Activated effector memory CD4-positive, alpha-beta T cell treated with anti-CD3 and anti-CD28 coated beads, Interleukin-2, amount 50 U/mL, for 16 hours (primary cell): ENCODE measurements at places on chromosomes 4 and X.
A peak's percentile ranks its signal among the peaks of the same experiment; 100 is the strongest.

GRCh38 chr4:143358923-143359643 lies 22.4 kb downstream of the GAB1 start:
- DNase-seq = peak; percentile 65

DNA sequence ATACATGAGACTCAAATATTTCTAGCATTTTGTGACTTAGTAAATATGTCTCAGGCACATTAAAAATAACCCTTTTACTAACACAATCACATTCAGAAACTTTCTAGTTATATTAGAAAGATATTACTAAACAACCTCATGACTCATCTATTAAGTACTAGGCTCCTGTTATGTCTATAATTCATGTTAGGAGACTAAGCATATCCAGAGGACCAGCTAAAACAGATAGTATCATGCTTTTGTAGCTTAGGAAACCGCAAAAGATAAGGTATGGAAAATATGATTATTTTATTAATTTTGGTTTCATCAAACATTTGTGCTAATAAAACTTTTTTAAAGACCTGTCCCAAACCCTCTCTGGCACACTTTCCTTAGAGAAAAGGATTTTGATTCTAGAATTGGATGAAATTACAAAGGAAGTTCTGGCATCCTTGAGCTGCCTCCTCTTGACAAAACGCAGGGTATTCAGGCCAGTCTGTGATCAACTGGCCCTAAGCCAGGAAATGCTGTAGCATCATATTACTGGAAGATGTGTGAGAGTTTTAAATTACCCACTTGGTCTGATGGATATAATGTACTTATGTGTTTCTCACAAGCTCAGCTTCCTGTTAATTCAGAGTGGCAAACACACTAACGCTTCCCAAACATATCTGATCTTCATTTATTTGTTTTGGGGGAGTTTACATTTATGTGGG lies 60.4 kb downstream of the NRK start:
- no peak for DNase-seq

DNA sequence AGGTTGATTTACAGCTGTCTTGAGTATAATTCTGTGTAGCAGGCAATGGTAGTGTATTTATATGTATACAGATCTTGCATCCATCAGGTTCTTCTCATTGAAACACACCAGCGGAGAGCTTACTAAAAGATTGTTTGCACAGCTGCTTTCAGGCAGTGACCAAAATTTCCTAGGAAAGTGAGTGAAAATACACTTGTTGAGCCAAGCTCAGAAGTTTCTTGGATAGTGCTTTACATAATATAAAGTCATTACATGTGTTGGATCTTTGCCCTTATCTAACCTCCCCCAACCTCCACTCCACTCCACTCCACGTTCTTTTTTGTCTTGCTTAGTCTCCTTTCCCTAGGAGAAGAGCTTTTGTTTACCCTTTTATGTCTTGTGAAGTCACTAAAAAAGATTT lies 34.1 kb downstream of the CNKSR2 start:
- no peak for DNase-seq

- DNase-seq = no peak
Measured at GRCh38 chr4:149884046-149884445, 68.4 kb upstream of the IQCM start.

GRCh38 chr4:177489471-177490246 lies 47.4 kb upstream of the AGA start:
- no peak for DNase-seq

GRCh38 chrX:104195489-104196084 lies 29.3 kb downstream of the FAM199X start:
- no peak for DNase-seq

GRCh38 chr4:95124906-95125504 lies 367.2 kb downstream of the BMPR1B start:
- DNase-seq = no peak

GRCh38 chr4:99518601-99519295 lies 7.9 kb downstream of the C4orf17 start:
- DNase-seq = no peak

DNA sequence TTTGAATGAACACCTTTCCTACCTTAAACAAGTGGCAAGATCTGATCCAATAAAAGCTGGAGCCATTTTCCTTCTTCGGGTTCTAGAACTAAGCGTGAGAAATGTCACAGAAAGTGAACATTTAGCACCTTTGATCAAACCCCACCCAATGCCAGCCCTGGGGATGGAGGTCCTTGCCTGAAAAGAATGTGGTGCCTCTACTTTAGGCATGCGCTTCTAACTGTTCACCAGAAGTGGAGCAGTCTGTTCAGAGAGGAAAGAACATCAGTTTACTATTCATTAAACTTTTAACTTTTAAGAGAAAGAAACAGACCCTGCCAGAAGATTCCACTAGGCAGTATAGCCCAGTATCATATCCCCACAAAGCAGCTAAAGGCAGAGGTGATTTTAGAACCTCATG lies 75.9 kb downstream of the INTS12 start:
- DNase-seq = no peak

GRCh38 chrX:34404386-34405070 lies 252.6 kb downstream of the TMEM47 start:
- DNase-seq = no peak

DNA sequence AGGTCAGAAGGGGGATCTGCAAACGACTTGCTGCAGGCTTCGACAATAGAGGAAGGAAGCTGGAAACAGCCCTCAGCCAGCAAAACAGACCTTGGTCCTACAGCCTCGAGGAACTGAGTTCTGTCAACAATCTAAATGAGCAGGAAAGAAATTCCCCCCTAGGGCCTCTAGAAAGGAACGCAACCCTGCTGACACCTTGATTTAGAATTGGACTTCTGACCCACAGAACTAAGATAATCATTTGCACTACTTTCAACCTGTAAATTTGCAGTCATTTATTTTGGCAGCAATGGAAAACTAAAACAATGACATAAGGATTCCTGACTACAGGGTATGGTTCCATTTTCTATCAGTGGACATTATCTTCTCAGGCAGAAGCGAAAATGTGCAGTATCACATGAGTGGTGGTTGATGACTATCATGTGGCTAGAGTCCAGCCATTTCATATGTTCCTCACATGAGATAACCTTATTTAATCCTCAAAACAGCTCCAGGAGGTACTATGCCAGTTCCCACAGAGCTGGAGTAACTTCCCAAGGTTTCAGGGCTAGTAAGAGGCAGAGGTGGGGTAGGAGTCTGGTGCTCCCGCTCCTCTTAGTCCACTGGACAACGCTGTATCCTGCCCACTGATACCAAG lies 61.6 kb downstream of the SAT1 start:
- no peak for DNase-seq

GRCh38 chr4:78567500-78568060 lies 16.0 kb downstream of the ANXA3 start:
- no peak for DNase-seq

DNA sequence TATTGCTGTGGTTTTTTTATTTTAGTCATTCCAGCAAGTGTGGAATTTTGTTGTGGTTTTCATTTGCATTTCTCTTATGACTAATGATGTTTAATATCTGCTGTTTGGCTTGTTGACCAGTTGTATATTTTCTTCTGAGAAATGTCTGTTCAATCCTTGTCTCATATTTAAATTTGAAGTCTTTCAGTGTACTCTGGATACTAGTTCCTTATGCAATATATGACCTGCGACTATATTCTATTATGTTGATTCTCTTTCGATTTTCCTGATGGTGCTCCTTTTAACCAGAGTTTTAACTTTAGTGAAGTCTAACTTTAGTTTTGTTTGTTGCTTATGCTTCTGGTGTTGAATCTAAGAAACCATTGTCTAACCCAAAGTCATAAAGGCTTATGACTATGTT lies 1528.0 kb downstream of the TECRL start:
- no peak for DNase-seq

GRCh38 chr4:98932539-98932938 lies 3.6 kb upstream of the EIF4E start:
- no peak for DNase-seq

- no peak for DNase-seq
Measured at GRCh38 chr4:93433840-93434239, 394.7 kb upstream of the ATOH1 start.

GRCh38 chr4:132683957-132684356 lies 465.1 kb upstream of the PCDH10 start:
- no peak for DNase-seq

DNA sequence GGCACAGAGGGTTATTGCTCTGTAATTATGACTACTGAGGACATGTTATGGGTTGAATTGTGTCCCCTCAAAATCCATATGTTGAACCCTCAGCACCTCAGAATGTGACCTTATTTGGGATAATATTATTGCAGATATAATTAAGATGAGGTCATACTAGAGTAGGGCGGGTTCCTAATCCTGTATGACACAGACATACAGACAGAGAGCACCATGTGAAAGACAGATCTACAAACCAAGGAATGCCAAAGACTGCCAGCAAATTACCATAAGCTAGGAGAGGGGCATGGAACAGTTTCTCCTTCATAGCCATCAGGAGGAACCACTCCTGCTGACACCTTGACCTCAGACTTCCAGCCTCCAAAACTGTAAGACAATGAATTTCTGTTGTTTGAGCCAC lies 115.2 kb upstream of the OTUD4 start:
- no peak for DNase-seq

DNA sequence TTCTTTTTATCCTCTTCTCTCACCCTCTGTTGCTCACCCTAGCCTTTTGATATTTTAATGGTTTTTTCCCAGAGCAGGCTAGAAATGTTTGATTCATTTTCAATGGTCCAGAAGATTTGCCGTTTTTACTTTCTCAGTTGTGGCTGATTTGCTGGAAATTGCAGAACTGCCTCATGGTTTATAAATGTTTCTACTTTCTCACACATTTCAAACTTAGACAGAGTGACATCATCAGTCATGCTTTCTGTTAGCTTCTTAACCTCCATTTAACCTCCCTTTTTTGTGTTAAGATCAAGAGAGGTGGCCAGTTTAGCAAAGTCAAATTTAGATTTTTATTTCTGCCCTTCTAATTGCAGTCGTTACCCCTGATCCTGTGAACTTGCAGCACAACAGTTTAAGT lies 8.7 kb downstream of the RXFP1 start:
- no peak for DNase-seq

- peak; percentile 82 for DNase-seq
Measured at GRCh38 chrX:40098264-40099054, 701 bp upstream of the BCOR start.

DNA sequence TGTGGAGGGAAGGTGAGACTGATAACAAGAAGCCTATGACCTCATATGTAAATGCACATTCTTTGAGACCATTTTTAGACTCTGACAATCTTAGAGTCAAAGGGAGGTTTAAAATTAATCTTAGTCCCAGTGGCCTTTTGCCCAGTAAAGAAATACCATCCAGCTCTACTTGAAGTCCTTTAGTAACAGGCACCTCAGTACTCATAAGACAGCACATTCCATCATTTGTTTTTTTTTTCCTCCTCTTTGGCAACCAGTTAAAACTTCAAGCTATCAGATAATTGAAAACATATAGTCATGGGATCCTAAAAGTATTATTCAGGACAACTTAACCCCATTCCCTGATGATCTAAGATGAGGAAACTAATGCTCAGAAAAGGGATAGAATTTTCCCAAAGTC lies 4.6 kb downstream of the EDA2R start:
- no peak for DNase-seq

DNA sequence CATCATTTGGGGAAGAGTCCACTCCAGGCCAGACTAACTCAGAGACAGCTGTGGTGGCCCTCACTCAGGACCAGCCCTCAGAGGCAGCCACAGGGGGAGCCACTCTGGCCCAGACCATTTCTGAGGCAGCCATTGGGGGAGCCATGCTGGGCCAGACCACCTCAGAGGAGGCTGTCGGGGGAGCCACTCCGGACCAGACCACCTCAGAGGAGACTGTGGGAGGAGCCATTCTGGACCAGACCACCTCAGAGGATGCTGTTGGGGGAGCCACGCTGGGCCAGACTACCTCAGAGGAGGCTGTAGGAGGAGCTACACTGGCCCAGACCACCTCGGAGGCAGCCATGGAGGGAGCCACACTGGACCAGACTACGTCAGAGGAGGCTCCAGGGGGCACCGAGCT lies 3.3 kb upstream of the ERAS start:
- no peak for DNase-seq

- DNase-seq = no peak
Measured at GRCh38 chr4:159143687-159144086, 40.8 kb downstream of the RAPGEF2 start.

- no peak for DNase-seq
Measured at GRCh38 chr4:138736362-138736761, 279.2 kb upstream of the NOCT start.

DNA sequence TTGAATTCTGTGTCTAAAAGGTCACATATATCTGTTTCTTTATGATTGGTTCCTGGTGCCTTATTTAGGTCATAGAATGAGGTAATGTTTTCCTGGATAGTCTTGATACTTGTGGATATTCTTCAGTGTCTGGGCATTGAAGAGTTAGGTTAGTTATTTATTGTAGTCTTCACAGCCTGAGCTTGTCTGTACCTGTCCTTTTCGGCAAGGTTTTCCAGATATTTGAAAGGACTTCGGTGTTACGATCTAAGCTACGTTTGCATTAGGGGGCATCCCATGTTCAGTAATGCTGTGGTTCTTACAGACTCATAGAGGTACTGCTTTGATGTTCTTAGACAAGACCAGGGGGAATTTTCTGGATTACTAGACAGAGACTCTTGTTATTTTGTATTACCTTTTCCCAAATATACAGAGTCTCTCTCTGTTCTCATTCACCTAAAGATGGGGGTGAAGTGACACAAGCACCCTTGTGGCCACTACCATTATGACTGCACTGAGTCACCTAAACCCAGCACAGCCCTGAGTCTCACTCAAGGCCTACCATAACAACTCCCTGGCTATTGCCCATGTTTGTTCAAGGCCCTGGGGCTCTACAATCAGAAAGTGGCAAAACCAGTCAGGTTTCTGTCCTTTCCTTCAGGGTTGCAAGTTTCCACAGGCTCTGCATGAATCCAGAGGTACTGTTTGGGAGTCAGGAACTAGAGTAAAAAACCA lies 30.1 kb upstream of the CYSLTR1 start:
- no peak for DNase-seq

- no peak for DNase-seq
Measured at GRCh38 chr4:15963576-15963975, 601 bp upstream of the FGFBP2 start.

DNA sequence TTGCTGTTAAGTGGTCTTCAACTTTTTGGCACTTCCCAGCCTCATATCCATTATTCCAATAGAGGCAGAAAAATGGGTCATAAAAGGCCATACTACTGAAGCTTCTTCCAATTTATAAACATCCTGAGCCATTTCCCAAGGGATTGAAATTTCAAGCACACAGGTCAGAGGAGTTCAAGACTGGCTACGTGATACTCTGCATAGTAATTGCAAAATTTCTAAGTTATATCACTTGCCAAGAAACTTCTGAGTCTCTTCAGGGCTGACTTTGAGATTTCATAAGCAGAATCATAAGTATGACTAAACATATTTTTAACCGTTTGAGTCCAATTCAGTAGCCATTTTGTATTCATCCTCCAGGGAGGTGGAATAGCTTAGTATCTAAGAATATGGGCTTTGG lies 75.6 kb upstream of the RXFP1 start:
- DNase-seq = no peak

GRCh38 chr4:76748649-76749048 lies 149.3 kb downstream of the SOWAHB start:
- no peak for DNase-seq

DNA sequence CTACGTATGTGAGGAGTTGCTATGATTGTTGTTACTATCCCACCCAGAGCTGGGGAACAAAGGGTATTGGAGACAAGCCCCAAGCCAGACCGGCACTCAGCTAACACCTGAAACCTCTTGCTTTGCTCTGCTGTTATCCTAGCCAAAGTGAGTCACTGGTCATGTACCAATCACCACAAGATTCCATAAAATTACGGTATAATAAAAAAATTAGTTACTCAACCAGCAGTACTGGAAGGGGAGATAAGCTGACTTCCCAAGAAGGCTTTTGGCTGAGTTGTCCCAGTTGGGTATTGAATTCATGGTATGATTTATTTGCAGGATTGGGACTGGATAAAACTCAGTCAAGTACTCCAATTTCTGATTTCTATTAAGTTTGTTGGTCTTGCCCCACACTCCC lies 5.3 kb downstream of the EDA2R start:
- DNase-seq = no peak
